ENCODE measurements at places on chromosomes 3 and 15.

GRCh38 chr3:8775602-8776001 is 6.2 kb upstream of the OXTR start:
- no peak for DNase-seq

DNA sequence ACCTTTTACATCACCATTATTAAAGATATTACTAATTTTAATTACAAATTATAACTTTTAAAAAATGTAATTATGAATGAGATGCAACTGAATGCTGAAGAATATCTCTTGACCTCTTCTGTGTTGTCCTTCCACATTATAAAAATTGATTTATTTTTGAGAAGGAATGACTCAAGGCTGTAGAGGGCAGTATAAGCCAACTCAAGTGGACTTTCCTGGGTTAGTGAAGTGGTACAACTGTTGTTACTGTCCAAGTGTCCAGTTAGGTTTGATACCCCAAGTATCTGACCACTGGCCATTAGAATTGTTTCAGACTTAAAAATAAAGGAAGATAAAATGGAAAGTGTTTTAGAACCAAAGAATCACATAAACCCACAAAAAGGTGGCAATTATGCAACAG is 51.9 kb downstream of the BBX start:
- peak; percentile 65 for DNase-seq

- peak; percentile 88 for DNase-seq
Measured at GRCh38 chr15:65791335-65792137, 557 bp downstream of the DENND4A start.

DNA sequence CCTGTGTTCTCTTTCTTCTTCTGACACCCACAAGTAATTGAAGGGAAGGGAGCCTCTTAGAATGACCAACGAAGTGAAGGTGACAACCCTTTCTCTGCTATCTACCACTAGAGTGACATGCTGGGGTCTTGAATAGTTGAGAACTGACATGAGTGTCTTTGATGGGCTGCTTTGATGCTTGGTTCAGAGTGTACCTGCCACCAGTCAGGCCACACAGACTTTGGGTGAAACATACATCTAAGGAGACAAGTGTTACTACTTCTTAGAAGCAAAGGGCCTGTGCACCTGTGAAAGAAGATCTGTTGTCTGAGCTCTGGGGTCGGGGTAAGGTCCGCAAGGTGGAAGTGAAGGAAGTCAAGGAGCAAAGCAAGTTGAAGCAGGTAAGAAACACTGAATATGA is 1040.7 kb upstream of the CFAP20DC start:
- no peak for DNase-seq

DNA sequence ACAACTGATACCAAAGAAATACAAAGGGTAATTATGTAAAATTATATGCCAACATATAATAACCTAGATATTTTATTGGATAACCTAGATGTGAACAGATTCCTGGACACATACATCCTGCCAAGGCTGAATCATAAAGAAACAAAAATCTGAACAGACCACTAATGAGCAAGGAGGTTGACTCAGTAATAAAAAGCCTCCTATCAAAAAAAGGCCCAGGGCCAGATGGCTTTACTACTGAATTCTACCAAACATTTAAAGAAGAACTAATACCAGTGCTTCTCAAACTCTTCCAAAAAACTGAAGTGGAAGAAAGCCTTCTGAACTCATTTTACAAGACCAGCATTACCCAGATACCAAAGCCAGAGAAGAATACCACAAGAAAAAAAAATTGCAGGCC is 32.4 kb downstream of the THBS1 start:
- DNase-seq, result no peak

- no peak for DNase-seq
Measured at GRCh38 chr3:11134794-11135193, 19.5 kb upstream of the HRH1 start.

GRCh38 chr3:180983136-180983535 is 6.4 kb downstream of the DNAJC19 start:
- no peak for DNase-seq

- no peak for DNase-seq
Measured at GRCh38 chr15:100867433-100867832, 12.2 kb upstream of the ALDH1A3 start.

GRCh38 chr15:74274470-74275038 is 38.4 kb downstream of the CCDC33 start:
- DNase-seq, result no peak

- no peak for DNase-seq
Measured at GRCh38 chr3:42802876-42803413, 1.3 kb downstream of the HIGD1A start.

DNA sequence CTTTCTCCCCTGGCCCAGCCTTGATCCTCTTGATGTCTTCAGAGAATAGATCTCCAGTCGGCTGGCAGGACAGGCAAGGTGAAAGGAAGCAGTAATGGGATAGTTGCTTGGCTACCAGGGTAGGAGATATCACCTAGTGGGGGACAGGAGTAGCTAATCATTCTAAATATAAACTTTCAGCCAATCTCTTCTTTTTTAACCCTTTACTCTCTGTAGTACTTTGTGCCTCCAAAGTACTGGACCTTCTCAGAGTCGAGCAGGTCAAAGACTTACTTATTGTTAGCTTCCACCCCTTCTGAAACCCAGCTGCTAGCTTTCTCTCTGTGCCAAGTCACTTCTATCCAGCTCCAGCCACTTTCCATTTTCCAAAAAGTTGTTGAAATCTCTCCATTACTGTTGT is 43.4 kb upstream of the FILIP1L start:
- DNase-seq, result no peak

DNA sequence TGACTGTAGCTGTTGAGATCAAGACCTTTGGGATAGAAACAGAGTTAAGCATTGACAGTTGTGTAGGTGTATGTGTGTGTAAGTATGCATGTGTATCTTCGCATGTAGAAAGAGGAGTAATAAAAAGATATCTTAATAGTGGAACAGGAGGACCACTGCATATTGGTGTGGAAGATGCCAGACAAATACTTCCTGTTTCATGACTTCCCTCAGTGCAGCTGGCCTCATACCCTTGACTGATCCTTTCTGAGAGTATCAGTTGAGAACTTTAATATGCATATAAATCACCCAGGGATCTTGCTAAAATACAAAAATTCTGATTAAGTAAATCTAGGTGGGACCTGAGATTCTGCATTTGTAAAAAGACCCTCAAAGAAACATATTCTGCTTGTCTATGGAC is 8.5 kb upstream of the ZBED2 start:
- DNase-seq, result no peak

DNA sequence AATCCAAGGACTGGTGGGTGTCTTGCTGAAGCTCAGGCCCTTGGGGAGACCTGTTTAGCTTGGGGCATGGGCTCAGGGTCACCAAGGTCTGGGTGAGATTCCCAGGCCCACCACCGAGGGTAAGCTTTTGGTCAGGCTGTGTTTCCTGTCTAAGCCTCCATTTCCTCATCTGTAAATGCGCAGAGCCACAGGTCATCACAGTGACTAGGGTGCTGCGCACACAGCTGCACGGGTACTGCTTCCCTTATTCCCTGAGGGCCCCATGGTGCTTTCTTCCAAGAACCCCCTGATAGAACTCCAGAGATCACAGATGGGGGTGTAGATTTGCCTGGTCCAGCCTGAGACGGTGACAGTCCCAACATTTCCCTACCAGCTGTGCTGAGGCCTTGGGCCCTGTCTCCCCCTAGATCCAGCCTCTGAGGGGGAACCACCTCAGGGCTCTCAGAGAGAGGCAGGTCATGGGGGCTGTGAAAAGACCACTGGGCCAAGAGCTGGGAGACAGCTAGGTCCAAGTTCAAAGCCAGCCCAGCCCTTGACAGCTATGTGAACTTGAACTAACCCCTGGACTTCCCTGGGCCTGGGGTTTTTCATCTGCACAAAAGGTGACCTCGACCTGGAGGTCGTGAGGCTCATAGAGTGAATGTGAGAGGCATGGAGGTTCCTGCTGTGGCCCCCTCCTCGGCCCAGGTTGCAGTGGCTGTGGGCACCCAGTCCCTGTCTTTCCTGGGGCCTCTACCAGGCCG is 60.7 kb downstream of the SEMA3G start:
- no peak for DNase-seq

- DNase-seq, result no peak
Measured at GRCh38 chr3:186514296-186515002, 29.7 kb downstream of the CRYGS start.

- DNase-seq, result no peak
Measured at GRCh38 chr15:94061041-94061440, 170.3 kb upstream of the MCTP2 start.

DNA sequence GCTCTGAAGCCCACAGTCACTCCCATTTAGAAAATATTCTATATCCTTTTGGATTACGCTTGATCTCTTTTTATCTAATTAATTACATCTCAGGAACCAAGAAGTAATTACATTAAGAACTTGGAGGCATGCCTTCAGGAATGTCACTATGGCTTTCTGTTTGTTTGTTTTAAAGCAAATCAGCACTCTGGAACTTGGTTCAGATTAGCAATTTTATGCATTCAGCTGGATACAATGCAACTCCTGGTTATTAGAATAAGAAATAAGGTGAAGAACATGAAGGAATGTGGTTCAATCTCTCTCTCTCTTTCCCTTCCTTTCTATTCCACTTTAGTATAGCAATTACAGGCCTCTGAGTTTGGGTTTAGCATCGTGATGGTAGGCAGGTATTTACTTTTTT is 235.8 kb downstream of the FHIT start:
- DNase-seq, result no peak

- DNase-seq, result no peak
Measured at GRCh38 chr3:20658491-20658890, 472.5 kb upstream of the SGO1 start.

DNA sequence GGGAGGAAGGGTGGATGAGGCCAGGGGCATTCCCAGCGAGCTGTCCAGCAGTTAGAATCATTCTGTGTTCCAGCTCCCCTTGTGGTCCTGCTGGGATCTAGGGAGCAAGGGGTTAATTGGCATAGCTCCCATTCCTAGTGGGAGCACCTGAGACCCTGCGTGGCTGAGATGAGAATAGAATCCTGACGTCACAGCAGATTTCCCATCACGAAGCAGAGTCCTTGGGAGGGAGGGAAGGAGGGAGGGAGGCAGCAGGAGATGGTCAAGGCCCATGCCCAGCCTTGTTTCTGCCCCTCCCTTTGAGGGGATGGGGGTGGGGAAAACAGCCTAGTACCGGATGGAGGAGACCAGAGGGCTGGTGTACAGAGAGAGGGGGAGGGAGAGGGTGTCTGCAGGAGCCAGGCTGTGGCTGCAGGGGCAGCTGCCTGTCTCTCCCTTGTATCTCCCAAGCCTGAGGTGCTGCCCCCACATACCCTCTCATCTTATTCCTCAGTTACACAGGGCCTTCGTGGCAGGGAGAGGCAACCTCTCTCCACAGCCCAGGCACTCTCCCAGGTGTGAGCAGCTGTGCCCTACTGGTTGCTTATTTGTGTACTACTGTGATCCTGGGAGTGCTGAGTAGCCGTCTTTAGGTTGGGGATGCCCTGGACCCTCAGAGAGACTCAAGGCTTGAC is 5.4 kb downstream of the TYRO3 start:
- DNase-seq, result peak; percentile 90

- no peak for DNase-seq
Measured at GRCh38 chr3:12965999-12966846, 107.0 kb downstream of the IQSEC1 start.

DNA sequence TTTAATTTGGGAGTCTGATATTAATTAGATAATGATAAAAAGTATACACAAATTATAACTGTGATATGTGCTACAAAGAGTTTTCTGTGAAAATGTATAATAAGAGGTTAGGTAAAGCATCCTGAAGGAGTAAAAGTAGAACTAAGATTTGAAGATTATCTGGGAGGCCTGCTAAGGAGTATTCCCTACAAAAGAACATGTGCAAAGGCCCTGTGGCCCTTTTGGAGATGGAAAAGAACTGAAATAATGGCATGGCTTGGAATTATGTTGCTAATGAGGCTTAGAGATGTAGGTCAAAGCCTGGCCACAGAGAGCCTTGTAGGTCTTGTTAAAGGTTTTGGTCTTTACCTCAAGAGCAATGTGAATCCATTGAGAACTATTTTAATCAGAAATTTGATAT is 82.0 kb downstream of the ZIC4 start:
- no peak for DNase-seq

DNA sequence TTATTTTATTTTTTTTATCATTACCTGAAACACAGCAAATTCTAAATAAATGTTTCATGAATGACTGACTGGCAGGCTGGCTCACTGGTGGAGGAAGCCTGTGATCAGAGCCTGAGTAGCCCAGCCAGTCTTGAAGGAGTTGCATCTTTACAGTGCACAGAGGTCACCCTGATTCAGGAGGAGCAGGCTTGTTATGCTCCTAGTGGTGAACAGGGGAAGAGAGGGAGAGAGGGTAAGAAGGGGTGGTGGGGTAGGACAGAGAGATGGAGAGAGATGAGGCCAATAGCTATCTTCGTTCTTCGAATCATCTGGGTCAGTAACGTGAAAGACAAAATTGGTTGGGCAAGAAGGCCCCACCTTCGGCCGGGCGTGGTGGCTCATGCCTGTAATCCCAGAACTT is 202.6 kb upstream of the MCTP2 start:
- no peak for DNase-seq

- no peak for DNase-seq
Measured at GRCh38 chr3:156655819-156656550, 18.4 kb upstream of the TIPARP start.

GRCh38 chr3:143167969-143168854 is 48.6 kb downstream of the CHST2 start:
- no peak for DNase-seq

- no peak for DNase-seq
Measured at GRCh38 chr15:90020936-90021507, 19.9 kb downstream of the ZNF710 start.

DNA sequence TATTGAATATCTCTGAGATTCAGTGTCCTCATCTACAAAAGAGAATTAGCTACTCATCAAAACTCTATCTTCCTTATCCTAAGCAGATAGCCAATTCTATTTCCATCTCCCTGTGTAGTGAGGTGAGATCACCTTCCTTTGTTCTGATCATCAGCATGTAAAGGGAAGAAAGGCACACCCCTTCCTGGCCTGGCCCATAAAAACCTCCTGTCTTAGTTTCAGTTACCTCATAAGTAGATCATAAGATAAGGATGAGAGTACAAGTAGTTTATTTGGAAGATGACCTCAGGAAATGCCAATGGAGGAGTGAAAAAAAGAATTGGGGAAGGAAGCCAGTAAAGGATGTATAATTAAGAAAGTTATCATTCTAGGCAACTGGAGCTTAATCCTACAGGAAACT is 114.5 kb upstream of the GADL1 start:
- DNase-seq, result no peak

GRCh38 chr15:76337696-76338485 is 1.3 kb downstream of the ISL2 start:
- peak; percentile 67 for DNase-seq

DNA sequence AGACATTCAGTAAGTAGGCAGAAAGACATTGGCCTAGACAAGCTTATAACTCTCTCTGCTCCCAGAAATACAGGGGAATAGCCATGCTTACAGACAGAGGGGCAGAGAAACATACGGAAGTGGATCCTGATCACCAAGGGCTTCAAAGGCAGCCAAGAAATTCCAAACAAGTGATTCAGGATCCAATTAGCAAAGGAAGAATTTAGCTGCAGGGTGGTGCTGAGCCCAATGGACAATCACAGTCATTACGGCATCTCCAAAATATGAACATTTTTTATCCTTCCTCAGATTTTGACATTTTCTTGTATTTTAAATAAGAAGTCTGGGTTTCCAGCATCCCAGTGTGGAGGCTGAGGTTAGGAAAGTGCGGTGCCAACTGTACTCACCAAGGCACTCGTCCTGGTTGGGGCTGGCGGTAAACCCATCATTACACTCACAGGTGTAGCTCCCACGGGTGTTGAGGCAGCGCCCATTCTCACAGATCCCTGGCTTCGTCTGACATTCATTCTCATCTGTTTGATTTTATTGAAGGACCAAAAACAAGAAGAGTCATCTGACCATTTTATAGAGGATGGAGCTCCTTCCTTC is 96.8 kb downstream of the DUT start:
- no peak for DNase-seq
